Peyer's patch (tissue), 4 donors: ENCODE measurements at places on chromosomes 3 and 15.

DNA sequence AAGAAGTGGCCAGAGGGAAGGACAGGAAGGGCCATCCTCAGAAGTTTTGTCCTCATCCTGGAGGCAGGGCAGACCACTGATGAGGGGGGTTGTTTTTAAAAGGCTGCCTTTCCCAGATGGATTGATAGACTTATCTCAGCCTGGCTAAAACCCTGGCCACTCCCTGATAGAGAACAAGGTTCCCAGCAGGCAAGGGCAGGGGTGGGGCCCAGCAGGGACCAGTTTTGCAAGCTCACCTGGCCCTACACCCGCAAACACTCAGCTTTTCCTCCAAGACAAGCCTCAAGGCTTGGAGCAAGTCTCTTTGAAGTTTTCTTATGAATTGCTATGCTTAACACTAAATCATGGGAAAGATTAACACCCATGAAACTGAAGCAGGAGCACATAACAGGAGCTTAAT lies 9.1 kb downstream of the LIPC start:
- peak; percentile 69 for DNase-seq

DNA sequence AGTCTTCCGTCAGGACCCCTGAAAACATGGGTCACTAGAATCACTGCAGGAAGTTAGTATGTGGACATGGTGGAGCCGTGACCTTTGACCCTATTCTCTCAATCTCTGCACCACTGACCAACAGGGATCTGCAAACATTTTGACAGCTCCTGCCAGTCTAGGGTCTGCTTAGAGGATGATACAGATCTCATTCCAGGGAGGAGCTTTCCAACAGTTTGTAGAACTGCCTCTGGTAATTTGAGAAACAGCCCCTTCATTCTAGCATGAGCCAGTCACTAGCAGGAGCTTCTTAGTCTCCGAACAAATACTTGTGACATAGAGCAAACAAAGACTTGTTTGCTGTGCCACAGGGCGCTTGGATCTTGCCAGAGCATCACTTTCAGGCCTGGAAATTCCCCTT lies 270.3 kb upstream of the CFAP20DC start:
- no peak for DNase-seq

- DNase-seq = no peak
Observed at GRCh38 chr3:42756681-42757213, 16.3 kb downstream of the CCDC13 start.

GRCh38 chr3:59313365-59313764 lies 263.5 kb upstream of the CFAP20DC start:
- peak; percentile 19 for DNase-seq

DNA sequence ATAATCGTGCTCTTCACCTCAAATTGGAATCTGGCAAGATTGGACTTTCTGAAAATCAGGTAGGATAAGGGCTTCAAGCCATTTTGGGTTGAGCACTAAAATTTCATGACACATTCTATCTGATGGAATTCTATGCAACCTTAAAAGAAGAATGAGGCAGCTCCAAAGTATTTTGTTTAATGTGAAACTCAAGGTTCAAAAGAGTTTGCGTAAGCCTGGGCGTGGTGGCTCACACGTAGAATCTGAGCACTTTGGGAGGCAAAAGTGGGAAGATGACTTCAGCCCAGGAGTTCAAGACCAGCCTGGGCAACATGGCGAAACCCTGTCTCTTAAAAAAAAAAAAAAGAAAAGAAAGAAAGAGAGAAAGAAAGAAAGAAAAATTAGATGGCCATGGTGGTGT lies 3.6 kb upstream of the PLA1A start:
- no peak for DNase-seq

DNA sequence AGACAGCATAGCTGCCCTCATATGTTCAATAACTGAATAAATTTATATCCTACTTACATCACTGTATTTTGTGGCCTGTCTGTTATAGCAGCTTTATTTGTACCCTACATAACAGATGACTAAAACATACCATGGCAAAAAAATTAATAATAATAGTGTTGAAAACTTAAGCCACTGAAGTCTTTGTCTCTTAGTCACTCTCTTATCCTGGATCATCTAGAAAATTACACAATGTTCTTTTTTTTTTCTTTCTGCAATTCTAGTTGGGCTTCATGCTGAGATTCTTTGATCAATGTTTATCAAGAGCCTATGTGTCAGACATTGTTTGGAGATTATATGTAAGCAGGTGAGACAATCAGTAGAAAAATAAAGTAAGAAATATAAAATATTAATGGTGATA lies 519.3 kb upstream of the ARPP21 start:
- DNase-seq = no peak

- no peak for DNase-seq
Observed at GRCh38 chr15:60424006-60424405, 26.2 kb upstream of the ANXA2 start.

GRCh38 chr3:54138937-54139547 lies 16.7 kb downstream of the CACNA2D3 start:
- no peak for DNase-seq
